Cardiac muscle cell (in vitro differentiated cells and primary cell): ENCODE measurements at places on chromosomes 6 and 20. TPM values are rescaled to one million over a fixed set of nuclear protein-coding genes. Genes with fewer than 3 reads are reported as not detected.

DNA sequence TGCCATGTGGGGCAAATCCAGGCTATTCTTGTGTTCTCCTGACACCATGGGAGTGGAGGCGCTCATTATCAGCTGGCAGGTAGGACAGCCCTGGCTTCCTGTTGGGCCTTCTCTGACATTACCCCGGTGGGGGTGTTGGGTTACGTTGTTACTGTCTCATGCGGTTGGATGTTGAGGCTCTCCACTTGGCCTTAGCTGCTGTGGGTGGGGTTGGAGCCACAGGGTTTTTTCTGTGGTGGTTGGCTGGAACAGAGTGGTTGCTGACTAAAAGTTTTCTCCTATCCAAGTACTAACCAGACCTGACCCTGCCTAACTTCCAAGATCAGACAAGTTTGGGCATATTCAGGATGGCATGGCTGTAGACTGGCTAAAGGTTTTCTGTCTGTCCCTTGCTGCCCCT lies 20.2 kb downstream of the RIPK1 start:
- DNase-seq = peak; percentile 20

RHAG gene
- total RNA-seq = not detected in 2 replicates

HUS1B gene
- total RNA-seq = 1.2 and 1.9 TPM in 2 replicates

GRCh38 chr20:51569815-51570738 lies 27.6 kb upstream of the NFATC2 start:
- peak; percentile 6 for DNase-seq

- no peak for DNase-seq
These were observed 106.2 kb downstream of the FARS2 start for GRCh38 chr6:5367510-5367909.

PPIL6 gene
- 4.1 and 7.3 TPM in 2 replicates for total RNA-seq

DNA sequence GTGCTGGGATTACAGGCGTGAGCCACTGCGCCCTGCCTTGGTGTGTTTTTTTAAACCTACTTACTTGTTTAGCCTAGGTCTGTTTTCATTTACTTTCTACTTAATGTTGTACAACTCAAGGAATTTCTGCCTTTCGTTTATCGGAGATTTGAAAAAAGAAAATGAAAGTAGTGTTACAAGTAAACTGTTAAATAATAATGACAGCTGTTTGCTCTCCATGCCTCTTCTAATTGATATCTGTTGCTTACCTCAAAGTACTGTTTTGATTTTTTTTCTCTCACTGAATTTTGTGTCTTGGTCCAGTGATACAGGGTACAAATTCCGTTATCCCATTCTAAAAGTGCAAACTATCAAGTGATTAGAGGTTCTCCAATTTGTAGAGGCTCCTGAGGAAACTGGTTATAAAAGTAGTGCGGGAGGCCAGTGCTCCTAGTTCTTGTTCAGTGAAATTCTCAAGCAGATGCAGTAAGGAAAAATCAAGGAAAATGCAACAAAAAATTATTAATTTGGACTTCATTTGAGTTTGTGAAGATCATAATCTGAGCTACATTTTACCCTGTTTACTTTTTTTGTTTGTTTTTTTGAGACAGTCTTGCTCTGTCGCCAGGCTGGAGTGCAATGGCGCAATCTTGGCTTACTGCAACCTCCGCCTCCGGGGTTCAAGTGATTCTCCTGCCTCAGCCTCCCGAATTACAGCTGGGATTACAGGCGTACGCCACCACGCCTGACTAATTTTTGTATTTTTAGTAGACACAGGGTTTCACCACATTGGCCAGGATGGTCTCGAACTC lies 2.2 kb downstream of the UBR2 start:
- DNase-seq = no peak

ULBP3 gene
- 11.1 and 12.8 TPM in 2 replicates for total RNA-seq

- peak; percentile 90 for DNase-seq
These were observed 54.5 kb downstream of the STMND1 start for GRCh38 chr6:17156112-17156921.
